ENCODE measurements at places on chromosomes 5 and 9. TPM values are rescaled to one million over a fixed set of nuclear protein-coding genes. Genes with fewer than 3 reads are reported as not detected.

- peak; percentile 75 for DNase-seq
Observed at GRCh38 chr5:55172051-55172899, 702 bp downstream of the CDC20B start.

DNA sequence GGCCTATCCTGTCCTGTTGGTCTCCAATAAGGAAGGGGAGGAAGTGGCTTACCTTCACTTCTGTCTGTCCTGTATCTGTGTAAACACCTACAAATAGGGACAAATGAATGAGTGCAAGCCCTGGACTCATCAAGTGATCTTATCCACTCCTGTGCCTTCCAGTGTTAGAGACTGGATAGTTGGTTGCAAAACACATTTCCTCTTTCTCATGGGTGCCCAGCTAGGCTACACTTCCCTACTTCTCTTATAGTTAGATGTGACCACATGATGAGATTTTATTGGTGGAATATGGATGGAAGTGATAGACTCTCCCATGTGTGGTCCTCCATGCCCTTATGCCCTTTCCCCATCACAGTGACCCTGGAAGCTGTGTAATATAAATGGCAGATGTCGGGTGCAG, 16.9 kb upstream of the PFDN1 start:
- no peak for DNase-seq

DNA sequence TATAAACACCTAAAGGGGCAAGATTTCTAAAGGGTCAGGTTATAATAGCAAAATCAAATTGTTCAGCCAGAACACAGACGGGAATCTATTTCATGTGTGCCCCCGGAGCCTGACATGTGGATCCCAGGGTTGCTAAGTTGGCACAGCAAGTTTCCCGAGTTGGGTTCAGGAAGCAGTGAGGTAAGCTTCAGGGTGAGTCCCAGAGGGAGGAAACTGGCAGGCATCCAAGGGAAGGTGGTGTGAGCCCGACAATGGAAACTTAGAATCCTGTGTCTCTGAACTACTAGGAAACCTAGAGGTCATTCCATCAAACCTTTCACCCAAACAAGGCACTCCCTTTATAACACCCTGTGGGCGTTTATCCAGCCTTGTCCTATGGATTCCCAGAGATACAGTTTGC, 98.4 kb downstream of the ADRB2 start:
- DNase-seq: no peak

Gene CCDC171
- polyA plus RNA-seq: 0.26 TPM

Gene C5
- polyA plus RNA-seq: 0.66 TPM

Gene ANKRD31
- 0.21 TPM for polyA plus RNA-seq

Gene OR1L6
- polyA plus RNA-seq: not detected

GRCh38 chr9:81245254-81245956, 443.9 kb downstream of the TLE1 start:
- DNase-seq: no peak

GRCh38 chr9:84266087-84266561, 74.4 kb downstream of the SLC28A3 start:
- DNase-seq: no peak

DNA sequence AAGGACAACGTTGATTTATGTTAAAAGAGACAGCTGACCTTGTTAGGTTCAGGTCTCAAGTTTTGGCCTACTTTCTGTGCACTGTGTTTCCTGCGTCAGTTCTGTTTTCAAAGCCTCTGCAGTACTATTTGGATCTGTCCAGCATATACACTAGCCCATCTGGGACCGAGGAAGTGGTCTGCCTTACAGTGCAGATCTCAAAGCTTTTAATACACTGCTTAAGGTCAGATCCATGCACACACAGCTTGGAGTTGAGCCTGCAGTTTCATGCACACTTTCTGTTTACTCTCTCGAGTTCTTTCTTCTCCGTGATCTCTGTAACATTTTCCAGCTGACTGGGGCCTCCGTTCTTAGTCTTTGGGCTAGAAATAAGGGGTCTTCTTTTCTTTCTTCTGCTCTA, 24.1 kb downstream of the CARTPT start:
- DNase-seq: no peak

Gene SLC34A3
- not detected for polyA plus RNA-seq

DNA sequence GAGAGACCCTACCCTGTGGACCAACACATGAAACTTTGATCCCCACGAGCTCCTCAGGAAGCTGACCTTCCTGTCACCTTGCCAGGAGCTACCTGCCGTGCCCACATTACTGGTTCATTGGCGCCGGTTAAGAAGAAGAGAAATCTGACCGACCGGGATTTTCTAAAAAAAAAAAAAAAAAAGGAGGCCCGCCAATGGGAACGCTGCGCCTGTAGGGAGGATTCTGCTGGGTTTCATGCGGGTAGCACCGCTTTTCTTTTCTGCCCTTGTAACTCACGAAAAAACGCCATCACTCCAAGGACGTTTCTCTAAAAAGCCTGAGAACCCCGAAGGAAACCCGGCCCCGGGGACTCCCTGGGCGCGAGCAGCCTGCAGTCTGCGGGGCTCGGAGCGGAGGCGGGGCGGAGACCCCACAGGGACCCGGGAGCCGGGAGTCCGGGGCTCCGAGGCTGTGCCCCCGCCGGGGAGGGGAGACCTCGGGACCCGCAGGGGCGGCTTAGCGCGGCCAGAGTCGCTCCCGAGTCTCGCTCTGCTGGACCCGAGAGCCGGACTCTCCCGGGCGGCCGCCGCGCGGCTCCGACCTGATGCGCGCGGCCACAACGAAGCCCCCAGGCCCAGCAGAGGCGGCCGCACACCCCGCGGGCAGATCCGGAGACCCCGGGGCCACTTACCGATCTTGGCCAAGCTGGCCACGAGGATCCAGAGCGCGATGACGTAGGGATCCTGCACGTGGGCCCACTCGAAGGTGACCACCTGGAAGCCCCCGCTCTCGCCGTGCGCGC, 617 bp downstream of the SLC9A3 start:
- no peak for DNase-seq

GRCh38 chr5:84242286-84242685, 142.4 kb downstream of the EDIL3 start:
- no peak for DNase-seq

DNA sequence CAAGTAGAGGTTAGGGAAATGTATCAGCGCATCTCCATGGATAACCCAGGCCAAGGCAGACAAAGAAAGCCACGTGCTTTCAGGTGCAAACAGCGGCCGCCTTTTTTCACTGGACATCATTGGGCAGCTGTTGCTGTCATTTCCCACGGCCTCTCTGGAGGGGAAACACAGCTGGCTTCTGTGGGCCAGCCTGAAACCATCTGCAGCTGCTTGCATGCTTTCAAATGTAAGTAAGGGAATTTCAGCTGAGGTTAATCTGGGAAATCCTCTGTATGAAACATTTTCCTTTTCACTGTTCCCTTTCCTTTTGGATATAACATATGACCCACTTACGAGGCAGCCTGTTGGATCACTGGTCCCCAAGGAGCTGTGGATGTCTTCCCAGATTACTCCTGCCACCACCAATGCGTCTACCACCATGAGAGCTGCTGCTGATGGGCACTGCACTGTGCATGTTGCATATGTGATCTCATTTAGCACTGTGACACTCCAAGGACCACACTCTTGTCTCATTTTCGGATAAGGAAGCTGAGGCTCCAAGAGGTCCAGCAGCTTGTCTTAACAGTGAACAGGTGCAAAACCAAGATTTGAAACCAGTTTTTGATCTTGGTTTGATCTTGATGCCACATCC, 106.3 kb downstream of the C9orf152 start:
- no peak for DNase-seq

Gene CDH9
- polyA plus RNA-seq: not detected

Gene SLC27A6
- not detected for polyA plus RNA-seq

- no peak for DNase-seq
Observed at GRCh38 chr5:83837265-83837907, 116.7 kb upstream of the HAPLN1 start.

DNA sequence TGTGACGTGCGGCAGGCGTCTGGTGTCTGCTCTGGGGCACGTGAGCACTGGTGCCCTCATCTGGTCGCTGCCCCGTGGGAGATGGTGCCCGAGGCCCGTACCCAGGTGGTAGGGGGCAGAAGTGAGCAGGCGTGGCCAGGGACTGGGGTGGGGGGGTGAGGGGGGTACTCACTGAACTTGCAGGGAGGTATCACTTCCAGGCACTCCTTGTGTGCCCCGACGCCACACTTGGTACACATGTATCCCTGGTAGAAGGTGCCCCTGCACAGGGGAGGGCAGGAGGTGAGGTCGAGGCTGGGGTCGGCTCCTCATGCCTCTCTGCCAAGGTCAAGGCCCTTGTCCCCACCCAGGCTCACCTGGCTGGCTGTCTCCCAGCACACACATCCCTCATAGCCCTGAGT, 45.2 kb upstream of the SARDH start:
- DNase-seq: no peak

DNA sequence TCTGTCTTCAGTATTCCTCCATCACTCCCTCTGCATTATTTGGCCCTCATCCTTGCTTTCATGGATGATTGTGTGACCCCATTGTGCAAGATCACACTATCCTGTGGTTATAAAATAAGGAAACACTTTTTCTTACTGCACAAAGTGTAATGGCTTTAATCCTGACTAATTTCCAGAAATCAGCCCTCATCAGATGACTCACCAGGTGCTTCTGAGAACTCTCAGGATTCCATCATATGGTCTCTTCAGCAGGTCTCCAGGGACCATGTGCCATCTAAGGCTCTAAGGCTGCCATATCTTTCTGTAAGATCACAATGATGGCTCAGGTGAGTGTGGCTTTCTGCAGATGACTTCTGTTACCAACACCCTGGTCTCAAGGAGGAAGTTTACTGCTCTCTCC, 27.3 kb upstream of the FER start:
- DNase-seq: no peak

Gene CLINT1
- 80.9 TPM for polyA plus RNA-seq

DNA sequence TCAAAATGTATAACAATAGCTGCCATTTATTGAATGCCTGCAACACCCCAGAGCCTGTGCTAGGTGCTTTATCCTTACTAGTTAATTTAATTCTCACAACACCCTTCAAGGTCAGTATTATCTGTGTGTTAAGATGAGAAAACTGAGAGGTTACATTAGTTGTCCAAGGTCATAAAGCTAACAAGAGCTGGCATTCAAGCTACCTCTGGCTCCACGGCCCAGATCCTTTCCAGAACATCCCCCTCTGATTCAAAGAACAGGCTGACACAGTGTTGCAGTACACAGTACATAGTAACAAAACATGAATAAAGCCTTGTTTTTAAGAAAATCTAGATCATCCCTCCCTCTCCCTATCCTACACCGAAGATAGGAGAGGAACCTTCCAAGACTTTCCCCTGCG, 9.4 kb upstream of the FRMPD1 start:
- no peak for DNase-seq

DNA sequence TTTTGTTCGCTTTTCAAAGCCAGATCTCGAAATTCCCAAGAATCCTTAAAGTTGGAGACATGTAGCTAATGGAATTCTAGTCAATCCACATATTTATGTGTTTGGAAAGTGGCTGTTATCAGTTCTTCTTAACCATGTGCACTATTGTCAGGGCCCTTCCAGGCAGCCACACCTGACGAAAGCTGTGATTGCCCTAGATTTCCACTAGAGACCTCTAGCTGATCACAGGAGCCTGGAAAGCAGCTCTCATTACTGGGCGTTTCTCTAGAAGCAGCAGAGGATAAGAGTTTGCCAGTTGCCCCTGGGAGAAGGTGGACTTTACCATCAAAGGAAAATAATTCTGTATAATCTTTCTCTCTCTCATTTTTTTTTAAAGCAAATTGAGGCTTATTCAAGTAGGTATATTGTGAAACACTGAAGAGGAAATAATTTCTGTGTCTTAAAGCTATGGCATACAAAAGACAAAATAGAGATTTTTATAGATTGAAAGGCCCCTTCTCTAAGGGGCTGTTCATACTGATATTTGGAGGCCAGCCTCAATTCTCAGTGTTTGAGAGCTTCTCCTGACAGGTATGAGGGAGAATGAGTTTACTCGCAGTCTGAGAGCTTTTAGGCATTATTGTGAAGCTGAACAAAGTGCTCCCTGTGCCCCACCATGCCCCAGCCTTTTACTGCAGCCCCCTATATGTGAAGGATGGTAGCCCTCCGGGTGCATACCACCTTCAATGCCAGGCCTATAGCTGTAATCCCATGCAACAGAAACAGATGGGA, 405.4 kb upstream of the ACTBL2 start:
- no peak for DNase-seq

DNA sequence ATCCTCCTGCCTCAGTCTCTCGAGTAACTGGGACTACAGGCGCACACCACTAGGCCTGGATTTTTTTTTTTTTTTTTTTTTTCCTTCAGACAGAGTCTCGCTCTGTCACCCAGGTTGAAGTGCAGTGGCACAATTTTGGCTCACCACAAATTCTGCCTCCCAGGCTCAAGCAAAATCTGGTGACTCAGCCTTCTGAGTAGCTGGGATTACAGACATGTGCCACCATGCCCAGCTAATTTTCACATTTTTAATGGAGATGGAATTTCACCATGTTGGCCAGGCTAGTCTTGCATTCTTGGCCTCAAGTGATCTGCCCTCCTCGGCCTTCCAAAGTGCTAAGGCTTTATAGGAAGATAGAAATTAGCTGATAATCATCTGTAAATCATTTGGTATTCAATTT, 43.9 kb downstream of the NSA2 start:
- no peak for DNase-seq

DNA sequence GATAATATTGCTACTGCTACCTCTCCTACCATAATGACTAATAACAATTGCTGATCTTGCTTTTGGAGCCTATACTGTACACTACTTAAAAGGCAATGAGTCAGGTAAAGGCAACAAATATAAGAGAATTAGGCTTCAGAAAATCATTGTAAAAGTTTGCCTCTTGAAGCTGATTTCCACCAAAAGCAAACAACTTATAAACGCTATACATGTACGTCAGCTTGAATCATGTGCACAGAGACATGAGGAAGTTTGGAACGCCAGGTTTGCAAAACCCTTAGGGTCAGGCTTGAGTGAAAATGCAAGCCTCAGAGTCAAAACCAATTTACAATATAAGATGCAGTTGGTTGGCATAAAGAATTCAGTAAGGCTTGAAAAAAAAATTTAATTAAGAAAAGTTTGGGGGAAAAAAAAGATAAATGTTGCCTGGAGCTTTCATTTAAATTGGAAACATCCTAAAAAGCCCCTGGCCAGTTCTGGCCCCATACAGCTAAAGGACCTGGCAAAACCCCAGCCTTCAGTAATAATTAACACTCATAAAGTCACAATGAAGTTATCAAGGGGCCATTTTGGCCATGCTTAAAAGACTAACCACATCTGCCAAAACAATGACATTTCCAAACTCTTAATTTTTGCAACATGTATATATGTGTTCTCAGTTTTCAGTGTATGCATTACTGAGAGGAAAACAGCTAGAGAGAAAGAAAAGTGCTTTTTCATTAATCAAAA, 181.0 kb upstream of the NFIL3 start:
- DNase-seq: no peak

DNA sequence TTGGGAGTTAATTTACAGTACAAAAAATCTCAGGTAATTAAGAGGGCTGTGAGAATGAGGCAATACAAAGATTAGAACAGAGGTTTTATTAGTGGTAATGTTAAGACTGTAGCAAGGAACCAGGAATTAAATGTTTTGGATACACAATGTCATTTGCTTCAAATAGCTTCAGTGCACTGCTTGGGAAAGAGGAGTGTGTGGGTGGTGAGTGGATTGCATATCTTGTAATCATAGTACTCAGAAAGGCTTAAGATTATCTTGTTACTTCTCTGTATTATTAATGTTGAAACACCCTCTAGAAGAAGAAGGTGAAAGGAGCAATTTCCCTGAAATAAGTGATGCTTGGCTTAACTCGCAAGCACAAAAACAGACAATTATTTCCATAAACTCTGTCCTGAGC, 21.0 kb upstream of the TBCA start:
- no peak for DNase-seq

Gene FSTL4
- not detected for polyA plus RNA-seq

Gene FAF2
- 18.4 TPM for polyA plus RNA-seq

Data from CD4-positive, alpha-beta memory T cell (primary cell).